MM.1S (cell line): ENCODE measurements at places on chromosomes 7 and 10.
A peak's percentile ranks its signal among the peaks of the same experiment; 100 is the strongest.

- DNase-seq = no peak
Observed at GRCh38 chr10:17616403-17617030, 657 bp downstream of the HACD1 start.

DNA sequence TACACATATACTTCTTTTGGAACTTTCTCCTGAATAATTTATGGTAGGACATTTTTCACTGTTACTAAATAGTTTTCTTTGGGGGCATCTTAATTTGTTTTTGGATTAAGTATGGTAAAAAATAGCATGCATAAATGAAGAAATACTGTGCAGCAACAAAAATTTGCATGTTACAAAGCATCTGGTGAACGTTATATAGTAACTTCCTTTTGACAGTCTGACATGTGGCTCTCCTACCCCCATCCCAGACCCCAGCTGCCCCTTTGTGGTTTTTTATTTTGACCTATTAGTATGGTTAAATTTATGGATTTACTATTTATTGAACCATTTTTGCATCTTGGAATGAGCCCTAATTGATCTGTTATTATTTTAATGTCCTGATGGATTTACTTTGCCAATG, 9.9 kb downstream of the TASOR2 start:
- no peak for DNase-seq

DNA sequence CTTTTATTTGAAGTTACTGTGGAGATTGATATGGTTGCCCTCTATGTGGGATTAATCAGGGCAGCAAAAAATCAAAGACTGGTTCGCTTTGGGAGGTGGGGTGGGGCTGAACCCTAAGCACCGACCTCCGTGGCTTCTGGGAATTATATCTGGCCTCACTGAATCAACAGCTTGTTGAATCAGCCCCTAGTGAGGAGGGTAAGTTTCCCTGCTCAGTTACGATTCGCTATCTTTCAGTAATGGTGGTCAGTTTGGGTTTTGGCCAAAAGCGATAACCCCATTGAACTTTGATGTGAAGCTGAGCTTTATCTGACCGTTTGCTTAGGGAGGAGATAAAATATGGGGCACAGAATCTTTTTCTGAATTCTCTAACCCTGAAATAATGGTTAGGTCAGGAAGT, 16.6 kb upstream of the ARPC1A start:
- DNase-seq = no peak

DNA sequence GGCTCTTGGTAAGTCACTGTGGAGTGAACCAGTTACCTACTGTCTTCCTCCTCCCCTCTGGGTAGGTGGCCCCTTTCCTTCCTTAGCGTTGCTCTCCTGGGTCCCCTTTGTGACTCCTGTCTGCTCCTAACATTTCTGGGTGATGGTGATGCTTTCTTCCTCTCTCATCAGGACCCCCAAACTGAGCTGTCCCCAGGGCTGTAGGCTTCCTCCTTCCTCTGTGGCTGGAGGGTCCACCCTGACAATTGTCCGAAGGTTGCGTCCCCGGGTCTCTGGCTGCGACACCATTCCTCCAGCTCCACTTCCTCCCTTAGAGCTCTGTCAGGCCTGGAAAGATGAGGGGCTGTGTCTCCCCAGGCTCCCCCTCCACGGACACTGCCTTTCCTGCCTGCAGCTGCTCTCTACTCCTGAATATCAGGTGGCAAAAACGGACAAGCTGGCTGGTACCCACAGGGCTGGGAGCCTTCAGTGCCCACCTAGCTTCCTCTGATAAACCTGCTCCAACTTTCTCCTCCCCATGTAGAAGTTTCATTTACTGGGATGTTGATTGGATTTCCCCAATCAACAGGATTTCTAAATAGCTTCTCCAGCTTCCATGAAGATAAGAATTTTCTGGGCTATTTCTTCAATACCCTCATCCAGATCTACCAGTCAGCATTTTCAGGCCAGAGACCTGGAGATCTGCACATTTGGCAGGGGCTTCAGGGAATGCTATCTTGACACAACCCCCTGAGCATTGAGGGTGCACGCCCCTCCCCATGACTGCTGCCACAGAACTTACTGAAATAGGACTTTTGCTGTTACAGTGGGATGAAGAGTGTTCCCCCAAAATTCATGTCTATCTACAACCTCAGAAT, 506.5 kb downstream of the TCERG1L start:
- DNase-seq = no peak

- no peak for DNase-seq
Observed at GRCh38 chr7:88337572-88337971, 30.9 kb upstream of the STEAP4 start.

DNA sequence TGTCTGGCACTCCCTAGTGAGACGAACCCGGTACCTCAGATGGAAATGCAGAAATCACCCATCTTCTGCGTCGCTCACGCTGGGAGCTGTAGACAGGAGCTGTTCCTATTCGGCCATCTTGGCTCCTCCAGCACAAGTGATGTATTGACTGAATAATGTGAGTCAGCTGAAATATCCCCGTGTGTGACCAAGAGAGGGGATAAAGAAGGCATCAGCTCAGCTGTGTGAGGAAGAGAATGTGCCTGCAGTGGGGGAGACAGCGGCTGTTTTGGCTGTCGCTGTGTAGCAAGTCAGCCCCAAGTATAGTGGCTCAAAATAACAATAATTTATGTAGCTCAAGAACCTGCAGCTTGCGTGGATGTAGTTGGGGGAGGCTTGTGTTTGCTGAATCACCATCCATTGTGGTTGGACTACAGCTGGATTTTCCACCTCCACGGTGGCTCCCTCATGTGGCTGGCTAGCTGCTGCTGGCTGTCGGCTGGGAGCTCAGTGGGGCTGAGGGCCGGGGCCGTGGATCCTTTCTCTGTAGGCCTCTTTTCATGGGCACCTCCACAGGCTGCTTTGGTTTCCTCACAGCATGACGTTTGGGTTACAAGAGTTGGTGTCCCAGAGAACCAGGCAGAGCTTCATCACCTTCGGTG, 434.5 kb downstream of the CCSER2 start:
- no peak for DNase-seq

- DNase-seq = peak; percentile 46
Observed at GRCh38 chr10:52558090-52558489, 214.5 kb downstream of the MBL2 start.

GRCh38 chr7:150357771-150358427, 10.7 kb upstream of the REPIN1 start:
- DNase-seq = no peak

DNA sequence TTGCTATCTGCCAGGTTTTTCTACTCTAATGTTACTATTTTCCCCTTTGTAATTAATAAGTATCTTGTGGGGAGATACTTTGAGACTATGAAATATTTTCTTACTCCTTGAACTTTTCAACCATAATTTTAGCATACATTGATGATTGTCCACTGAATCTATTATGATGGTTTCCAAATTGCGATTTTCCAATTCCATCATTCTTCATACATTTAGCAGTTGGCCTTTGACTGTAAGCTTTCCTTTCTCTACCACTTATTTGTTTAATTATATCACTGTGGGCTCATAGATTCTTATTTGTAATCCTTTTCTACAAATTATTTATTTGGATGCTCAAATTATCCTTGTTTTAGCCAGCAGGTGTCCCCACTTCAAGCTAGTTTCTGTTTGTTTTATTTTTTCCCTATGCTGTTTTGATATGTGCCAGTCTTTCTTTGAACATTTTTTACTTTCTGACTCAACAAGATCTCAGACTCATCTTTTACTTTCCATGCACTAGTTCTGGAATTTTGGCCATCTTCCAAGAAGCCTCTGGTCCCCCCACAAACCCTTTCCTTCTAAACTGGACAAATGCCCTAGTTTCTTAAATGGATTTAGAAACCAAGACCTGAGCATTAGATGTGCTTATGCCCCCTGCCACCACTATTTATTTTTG, 11.4 kb upstream of the MRPS16 start:
- DNase-seq = peak; percentile 17

DNA sequence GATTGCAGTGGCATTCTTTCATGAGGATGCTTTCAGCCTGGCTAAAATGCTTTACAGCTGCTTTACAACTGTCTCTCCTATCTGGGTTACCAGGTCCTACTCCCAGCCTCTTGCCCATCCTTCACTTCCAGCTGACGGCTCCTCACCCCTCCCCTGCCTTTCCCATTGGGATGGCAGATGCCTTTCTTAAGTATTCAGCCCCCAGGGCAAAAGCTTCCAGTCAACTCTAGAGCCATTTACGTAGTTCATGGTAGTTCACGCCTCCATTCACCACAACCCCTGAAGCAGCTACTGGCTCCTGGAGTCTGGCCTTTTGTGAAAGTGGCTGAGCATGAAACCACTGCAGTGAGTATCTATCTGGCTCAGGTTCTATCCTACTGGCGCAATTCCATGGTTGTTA, 17.2 kb upstream of the BMPER start:
- no peak for DNase-seq

DNA sequence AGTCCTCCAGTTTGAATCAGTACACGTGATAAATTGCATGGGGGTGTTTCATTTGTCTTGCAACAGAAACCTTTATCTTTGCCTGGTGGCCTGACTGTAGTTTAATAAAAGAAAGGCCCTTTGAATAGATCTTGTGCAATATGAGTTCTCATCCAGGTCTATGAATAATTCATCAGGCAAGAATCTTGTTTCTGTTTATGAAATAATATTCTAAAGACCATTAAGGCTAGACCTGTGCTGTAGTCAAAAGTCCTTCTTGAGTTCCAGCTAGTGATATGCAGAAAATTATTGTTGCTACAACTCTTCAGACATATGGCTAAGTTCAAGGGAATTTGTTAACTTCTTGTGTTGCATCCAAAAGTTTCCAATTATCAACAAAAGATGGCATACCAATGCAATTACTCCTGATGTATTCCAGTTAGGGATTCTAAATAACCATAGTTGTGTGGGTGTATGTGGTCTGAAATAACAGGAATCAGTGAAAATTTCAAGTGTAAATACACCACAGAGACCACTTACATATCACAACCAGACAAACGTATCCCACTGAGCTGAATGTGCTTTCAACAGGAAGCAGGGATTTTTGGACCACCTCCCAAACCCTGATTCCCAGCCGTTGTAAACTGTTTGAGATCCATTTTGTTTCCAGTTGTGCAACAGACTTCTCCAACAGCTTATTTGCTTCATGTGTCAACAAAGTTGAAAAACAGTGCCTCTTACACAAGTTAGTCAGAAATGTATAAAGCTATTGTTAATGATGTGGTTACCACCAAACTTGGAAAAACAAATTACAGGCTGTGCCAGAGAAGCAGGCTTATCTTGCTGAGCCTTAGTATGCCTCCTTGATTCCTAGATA, 54.7 kb upstream of the BICC1 start:
- DNase-seq = no peak

DNA sequence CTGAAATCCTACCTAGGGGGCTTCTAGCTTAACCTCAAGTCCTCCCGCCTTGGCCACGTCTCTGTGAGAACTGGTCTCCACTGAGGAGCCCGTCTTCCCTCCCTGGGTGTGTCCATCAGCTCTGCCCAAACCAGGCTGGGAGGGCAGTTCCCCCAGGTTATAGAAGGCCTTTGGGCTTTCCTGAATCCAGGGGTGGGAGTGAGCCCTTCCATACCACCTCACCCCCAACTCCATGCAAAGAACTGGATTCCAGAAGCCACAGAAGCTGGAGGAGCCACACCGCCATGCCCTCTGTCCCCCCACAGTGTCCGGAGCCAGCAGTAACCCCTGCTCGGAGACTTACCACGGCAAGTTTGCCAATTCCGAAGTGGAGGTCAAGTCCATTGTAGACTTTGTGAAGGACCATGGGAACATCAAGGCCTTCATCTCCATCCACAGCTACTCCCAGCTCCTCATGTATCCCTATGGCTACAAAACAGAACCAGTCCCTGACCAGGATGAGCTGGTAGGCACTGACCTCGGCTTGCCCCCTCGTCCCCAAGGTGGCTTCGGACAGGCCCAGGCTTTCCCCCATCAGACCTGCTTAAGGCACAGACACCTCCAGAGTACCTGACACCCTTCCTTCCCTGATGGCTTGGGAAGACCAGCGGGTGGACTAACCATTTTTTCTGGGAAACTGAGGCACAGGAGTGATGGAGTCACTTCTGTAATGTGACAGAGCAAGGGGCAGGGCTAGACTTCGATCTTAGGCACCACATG, 4.7 kb downstream of the CPA1 start:
- no peak for DNase-seq

DNA sequence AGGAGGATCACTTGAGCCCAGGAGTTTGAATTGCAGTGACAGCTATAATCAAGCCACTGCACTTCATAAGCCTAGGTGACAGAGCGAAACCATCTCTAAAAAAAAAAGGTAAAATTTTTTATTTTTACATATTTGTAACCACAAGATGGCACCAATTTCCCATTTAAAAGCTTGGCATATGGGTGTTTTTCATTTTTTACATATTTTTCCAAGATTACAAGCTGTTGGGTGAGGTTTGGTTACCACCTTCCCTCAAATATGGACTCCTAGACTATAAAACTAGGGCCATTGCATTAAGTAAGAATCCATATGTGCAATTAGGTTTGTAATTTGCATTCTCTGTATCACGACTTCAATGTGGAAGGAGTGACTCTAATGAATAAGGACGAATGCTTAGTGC, 129.3 kb upstream of the ACBD5 start:
- no peak for DNase-seq

- no peak for DNase-seq
Observed at GRCh38 chr10:1002425-1003006, 14.3 kb downstream of the GTPBP4 start.

DNA sequence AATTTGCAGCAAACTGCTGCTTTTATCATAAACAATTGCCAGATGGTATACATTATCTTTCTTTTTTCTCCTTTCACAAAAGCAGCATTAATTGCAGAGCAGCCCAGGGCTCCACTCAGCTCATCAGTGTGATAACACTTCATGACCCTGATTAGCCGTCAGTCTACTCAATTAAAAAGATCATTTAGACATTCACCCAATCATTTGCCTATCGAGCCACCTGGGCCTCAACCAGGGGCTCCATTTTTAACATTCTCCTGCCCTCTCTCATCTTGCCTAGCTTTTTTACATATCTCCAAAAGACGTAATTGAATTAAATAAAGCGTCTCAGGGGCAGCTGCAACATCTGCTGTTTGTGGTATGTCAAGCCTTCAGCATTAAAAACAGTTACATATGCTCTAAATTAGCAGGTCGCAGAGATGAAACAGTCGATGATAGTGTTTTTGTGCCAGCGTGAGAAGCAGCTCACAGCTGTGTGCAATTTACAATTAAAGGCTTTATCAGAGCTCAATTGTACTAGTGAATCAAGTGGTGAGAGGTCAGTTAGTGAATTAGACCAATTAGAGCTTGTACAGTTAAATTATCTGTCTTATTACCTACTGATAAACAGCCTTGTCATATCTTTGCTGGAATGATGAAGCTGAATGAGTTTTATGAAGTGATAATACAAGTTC, 522.5 kb downstream of the ETV1 start:
- no peak for DNase-seq

- peak; percentile 79 for DNase-seq
Observed at GRCh38 chr7:116258734-116259133, 48.4 kb downstream of the TES start.
